ENCODE measurements at places on chromosomes 2 and 18. TPM values are rescaled to one million over a fixed set of nuclear protein-coding genes. Genes with fewer than 3 reads are reported as not detected.

DNA sequence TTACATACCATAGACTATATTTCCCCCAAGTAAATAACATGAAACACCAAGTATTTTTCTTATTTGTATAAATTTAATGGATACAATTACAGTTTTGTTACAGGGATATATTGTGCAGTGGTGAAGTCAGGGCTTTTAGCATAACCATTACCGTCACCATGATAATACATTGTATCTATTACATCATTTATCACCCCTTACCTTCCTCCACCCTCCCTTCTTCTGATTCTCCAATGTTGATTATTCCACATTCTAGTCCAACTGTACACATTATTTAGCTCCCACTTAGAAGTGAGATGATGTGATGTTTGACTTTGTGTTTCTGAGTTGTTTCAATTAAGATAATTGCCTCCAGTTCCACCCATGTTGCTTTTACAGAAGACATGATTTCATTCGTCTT, 35.2 kb upstream of the NETO1 start:
- no peak for DNase-seq

- DNase-seq: no peak
Observed at GRCh38 chr18:20971886-20972267, 139.7 kb downstream of the ROCK1 start.

DNA sequence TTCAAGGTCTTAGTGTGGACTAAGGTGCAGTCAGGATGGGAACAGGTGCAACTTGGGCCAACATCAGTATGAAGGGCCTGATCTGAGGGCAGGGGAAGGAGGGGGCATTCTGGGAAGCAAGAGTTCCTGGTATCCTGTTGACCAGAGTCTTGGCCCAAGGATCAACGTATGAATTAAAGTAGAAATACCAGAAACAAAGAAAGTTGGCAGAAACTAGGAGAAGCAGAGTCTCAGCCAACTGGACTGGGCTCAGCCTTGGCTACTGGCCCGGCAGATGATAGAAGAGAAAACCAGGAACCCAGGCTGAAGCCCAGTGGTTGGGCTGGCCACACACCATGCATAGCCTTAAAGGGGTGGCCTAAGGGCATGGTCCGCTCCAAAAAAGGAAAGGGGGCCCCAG, 2.3 kb downstream of the CETN1 start:
- DNase-seq: no peak

- no peak for DNase-seq
Observed at GRCh38 chr2:199583676-199584075, 125.9 kb upstream of the SATB2 start.

CEBPZOS gene
- polyA plus RNA-seq: 22.9 TPM

- DNase-seq: no peak
Observed at GRCh38 chr18:39425172-39425850, 1859.7 kb upstream of the CELF4 start.

DNA sequence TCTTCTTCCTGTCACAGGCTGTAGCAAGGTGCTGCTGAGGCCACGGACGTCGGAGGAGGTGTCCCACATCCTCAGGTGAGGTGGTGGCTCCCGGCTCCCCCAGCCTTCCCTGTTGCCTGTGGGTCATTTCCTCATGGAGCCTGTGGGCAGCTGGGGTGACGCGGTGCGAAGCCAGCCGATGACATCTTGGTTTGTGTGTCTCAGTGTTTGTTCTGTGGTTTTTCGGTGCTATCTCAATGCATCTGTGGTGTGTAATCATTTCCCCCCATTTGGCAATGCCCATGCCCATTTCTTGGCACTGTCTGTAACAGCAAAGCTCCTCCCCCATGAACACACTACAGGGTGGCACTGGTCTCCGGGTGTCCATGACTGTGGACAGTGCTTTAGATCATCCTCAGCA, 6.6 kb downstream of the D2HGDH start:
- no peak for DNase-seq

- DNase-seq: no peak
Observed at GRCh38 chr18:73923866-73924265, 223.8 kb downstream of the FBXO15 start.

ACTG2 gene
- polyA plus RNA-seq: 9.0 TPM

All from liver (tissue), 10 donors.